ENCODE measurements at places on chromosomes 12 and 14.

GRCh38 chr12:62075870-62076269 lies 184.3 kb upstream of the USP15 start:
- no peak for DNase-seq

DNA sequence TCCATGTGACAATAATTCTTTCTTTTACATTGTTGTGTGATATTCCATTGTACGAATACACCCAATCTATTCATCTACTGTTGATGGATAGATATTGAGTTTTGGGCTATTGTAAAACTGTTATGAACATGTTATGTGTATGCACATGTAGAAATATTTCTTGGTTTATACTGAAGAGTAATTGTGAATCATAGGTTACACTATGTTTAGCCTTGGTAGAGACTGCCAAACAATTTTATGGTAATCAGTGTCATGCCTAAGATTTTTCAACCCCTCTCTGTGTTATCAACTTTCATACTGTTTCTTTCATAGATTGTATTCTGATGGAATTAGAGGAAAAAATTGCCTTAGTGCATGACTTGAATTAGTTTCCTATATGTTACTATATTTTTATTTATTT lies 39.5 kb downstream of the FRMD6 start:
- no peak for DNase-seq

- no peak for DNase-seq
These were observed 77.2 kb downstream of the PAPOLA start for GRCh38 chr14:96579358-96579757.

GRCh38 chr12:9337656-9338055 lies 129.5 kb upstream of the PZP start:
- DNase-seq: no peak

DNA sequence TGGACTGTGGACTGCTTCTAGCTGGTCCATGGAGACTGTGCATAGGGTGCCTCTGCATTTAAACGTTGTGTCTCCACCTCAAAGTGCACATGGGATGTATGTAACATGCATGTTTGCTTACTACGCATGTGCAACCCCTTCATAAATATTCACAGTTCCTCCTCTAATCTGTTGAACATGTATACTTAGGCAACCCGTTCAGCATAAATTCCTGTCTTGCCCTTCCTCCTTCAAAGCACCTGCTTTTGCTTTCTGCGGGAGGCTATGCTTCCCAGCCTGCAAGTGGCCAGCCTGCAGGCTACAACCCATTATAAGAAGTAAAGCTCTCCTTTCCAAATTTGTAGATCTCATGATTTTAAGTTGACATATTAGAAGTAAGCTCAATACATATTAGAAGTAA lies 33.0 kb upstream of the OVCH1 start:
- no peak for DNase-seq

GRCh38 chr12:93125126-93125525 lies 196.0 kb upstream of the EEA1 start:
- no peak for DNase-seq

DNA sequence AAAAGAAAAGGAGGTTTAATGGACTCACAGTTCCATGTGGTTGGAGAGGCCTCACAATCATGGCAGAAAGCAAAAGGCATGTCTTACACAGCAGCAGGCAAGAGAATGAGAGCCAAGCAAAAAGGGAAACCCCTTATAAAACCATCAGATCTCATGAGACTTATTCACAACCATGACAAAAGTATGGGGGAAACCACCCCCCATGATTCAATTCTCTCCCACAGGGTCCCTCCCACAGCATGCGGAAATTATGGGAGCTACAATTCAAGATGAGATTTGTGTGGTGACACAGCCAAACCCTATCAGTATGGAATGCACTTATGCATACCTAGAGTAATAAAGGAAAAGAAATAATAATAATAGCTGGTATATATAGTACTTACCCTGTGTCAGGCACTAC lies 4.5 kb upstream of the GLIPR1 start:
- DNase-seq: peak; percentile 70

DNA sequence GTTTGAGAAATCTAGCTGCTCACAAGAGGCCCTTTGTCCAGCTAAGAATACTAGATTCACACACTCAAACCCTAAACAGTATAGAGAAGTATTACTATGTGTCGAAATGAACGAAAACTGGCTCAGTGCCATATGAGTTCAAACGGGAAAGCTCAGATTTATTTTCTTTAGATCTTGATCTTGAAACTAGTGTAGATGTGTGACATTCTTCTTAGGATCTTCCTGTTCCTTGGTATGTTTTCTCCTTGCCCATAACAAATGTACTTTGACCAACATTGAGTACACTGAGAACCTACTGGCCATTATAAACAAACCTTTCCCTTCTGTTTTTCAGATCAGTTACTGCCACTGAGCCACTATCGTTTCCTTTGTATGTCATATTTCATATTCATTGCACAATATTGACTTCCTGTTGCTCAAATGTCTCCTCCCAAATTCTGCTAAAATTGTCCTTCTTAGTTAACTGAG lies 21.3 kb downstream of the MYBPC1 start:
- no peak for DNase-seq

DNA sequence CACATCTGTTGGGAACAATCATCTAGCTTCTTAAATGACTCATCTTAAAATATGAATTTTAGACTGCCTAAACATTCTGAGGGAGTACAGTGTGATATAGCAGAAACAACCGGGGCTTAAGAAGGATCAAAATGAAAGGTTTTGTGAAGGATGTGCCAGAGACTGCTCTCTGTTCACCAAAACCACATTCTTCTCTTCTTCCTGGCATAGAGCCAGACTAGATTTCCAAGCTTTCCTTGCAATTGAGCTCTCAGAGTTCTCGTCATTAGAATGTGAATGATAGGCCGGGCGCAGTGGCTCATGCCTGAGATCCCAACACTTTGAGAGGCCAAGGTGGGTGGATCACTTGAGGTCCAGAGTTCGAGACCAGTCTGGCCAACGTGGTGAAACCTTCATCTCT lies 94.5 kb downstream of the LRRIQ1 start:
- no peak for DNase-seq

DNA sequence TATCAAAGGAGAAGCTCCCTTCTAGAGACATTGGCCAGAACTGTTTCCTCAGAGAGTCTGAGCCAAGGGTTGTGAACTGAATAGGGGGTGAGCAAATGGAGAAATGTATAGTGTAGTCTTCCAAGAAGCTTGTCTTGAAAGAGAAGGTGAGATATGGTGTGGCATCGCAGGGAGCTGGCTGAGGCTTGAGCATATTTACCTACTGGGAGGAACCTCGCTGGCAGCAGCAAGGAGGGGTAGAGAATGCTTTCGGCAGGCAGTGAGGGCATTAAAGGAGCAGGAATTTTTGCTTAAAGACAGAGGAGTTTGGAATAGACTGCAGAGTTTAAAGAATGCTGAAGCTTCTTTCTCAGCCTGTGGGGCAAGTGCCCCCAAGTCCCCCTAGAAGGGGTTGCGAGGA lies 59.3 kb upstream of the PRMT8 start:
- no peak for DNase-seq

- DNase-seq: no peak
These were observed 6.6 kb upstream of the SLC6A13 start for GRCh38 chr12:269191-269590.

All from activated CD4-positive, alpha-beta T cell treated with anti-CD3 and anti-CD28 coated beads for 36 hours (primary cell).